Stimulated activated CD4-positive, alpha-beta T cell treated with anti-CD3 and anti-CD28 coated beads, TNF-alpha, amount 100 ng/mL, for 48 hours (primary cell): ENCODE measurements at places on chromosomes 11 and 22.

GRCh38 chr11:113796663-113797259 is 17.2 kb downstream of the CLDN25 start:
- DNase-seq = peak; percentile 12

GRCh38 chr11:14618060-14618459 is 25.5 kb upstream of the PDE3B start:
- DNase-seq = no peak

DNA sequence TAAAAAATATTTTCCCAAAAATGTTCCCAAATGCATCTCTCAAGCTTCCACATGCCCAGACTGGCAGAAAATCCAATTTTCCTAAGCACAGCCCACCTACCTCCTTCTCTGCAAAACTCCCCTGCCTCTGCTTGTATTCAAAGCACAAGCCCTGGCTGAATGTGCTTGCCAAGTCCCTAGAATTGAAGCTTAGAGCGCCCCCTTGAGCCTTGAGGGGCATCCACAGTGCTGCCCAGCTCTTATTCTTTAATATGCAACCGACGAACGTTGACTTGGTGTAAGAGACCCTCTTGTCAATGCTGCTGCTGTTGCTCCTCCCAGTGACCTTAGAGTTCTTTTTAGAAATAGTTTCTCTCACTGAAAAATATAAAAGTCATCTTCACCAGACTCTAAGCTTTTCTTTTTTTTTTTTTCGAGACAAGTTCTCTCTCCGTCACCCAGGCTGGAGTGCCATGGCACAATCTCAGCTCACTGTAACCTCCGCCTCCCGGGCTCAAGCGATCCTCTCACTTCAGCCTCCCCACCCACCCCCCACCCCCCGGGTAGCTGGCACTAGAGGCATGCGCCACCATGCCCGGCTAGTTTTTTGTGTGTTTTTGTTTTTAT is 63.5 kb upstream of the CAPRIN1 start:
- peak; percentile 52 for DNase-seq

DNA sequence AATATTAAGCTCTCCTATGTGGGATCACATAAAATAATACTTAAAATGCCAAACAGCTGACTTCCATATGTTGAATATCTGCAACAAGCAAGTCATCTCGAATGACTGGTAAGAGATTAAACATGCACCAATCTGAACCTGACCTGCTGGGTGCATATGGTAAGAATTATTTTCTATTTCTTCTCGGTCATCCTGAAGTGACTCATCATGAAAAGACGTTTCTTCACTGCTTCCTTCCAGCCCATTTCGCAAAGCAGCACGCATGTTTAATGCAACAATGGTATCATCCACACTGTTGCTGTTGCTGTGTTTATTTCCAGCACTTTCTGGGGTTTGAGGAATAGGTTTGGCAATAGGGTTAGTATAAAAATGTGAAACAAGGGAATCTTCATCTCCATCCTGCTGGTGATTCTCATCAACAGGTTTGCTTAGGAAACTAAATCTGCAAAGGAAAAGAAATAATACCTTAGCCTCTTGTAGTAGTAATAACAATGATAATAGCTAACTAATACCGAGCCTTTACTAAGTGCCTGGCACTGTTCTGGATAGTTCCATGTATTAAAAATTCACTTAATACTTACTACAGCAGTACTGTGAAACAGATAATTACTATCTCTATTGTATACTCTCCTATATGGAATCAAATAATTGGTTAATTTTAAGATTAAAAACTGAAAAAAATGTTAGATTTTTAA is 52.0 kb upstream of the CHRNA10 start:
- no peak for DNase-seq

GRCh38 chr22:46377525-46378425 is 42.3 kb downstream of the TRMU start:
- DNase-seq = no peak

DNA sequence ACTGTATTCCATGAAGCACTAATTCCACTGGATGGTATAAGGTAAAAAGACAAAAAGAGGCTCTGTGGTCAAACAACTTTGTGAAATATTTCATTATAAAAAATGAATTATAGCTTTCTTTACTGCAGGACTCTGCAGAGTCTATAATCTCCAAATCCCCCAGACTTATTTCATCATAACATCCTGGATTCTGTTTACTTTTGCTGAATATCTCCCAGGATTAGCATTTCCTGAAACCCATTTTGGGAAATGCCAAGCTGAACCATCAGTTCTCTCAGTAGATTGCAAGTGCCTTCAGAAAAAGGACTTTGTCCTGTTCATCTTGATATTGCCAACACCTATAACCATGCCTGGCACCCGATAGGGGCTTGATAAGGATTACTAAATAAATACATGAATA is 7.9 kb downstream of the PAMR1 start:
- no peak for DNase-seq

DNA sequence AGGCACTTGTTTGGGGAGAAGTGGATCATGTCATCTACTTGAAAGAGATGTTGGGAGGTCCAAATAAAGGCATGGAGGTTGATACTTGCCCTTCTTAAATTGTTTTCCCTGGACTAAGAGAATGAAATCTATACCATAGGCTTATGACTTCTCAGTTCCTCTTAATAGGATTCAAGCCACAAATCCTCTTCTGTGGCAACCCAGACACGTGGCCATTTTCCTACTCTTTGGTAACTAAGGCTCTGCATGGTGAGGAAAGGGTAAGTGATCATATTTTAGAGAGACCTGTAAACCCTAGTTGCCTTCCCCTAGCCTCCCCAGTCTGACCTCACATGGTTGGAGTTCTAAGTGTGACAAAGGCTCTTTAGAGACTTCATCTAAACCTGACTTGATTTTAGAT is 72.9 kb upstream of the CD44 start:
- no peak for DNase-seq

GRCh38 chr22:46004105-46004866 is 27.3 kb upstream of the WNT7B start:
- no peak for DNase-seq

DNA sequence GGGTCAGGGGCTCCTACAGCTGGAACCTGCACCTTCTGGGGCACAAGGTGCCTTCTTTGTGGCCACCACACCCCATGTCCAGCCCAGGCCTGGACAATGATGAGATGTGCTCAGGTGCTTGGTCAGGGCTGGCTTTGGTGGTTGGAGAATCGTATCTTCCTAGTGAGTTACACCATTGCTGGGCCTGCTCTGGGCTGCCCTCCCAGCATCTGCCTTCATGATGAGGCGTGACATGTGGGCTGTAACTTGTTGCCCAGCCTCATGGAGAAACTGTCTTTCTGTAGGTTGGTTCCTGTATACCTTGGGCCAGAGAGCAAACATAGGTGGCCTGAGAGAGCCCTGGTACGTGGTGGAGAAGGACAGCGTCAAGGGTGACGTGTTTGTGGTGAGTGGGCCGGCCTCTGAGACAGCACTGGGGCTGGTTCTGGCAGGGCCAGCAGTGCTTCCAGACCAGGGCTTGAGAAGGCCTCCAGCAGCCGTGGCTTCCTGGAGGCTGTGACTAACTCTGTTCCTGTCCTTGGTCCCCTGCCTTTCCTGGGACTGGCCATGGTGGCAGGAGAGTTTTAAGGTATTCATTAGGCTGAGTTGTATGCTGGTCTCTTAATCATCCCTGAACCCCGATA is 18.1 kb downstream of the TRMU start:
- DNase-seq = no peak

DNA sequence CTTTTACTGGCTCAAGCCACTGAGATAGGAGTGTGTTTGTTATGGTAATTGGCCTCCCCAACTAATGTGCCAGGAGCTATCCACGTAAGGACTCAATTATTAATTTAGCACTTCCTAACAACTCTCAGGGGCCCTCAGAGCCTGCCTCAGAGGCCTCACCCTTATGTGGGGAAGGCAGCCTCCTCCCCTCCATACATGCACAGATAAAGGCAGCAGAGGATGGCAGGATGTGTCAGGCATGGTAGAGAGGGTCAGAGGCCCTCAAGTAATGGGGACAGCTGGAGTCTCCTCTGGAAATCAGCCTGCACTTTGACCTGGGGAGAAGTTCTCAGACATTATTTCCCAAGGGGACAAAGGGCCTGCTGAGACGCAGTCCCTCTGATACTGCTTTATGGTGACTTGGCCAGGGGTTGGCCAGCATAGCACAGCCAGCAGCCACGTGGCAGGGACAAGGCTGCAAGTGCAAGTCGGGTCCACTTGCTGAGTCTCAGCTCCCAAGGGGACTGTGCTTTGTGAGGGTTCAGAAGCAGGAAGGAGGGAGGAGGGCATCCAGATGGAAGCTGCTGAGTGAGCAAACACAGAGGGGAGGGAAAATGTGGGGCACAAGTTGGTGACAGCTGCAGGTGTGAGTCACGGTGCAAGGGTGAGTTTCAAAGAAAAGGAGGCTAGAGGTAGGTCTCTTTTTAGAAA is 17.0 kb downstream of the MOGAT2 start:
- DNase-seq = no peak

DNA sequence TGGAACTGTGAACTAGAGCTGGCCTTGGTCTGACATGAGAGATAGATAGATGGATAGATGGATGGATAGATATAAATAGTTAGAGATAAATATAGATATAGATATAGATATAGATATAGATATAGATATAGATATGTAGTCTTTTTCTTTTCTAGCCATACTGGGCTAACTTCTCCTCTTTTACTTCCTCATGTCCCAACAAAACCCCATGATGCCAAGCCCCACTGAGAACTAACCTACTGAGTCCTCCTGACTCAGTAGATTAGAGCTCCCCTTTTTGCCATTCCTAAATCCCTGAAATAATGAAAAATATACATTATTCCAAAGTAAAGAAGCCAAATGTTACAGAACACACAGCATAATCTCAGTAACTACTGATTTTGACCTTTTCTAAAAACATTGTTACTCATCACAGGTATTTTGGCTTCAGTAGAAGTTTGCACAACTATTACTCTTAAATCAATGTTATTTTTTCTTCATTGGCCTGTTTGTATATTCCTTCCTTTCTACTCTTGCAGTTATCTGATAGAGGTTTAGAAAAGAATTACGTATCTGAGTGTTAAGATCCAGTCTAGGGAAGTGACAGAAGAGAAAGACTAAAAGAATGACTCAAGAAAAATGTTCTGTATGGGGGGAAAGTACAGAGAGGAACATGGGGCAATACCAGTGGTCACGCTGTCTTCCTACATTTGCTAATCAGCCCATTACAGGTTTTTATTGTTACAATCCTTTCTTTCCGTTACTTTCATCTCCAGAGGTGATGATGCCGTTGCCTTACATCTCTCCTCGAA is 6.0 kb upstream of the OR10D3 start:
- no peak for DNase-seq

DNA sequence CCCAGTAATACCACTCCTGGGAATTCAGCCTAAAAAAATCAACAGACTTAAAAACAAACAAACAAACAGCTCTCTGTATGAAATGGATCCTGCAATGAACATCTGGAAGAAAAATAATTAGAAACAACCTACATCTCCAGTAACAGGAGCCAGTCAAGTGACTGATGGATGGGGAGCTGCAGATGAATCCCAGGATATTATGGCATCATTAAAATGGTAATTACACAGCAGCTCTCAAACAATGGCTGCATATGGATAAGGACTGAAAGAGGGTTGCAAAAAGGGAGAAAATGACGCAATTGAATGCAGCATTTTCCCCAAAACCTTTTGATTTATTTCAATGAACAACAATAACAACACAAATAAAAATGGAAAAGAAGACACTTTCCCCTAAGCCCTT is 4.1 kb downstream of the NPTXR start:
- DNase-seq = no peak

DNA sequence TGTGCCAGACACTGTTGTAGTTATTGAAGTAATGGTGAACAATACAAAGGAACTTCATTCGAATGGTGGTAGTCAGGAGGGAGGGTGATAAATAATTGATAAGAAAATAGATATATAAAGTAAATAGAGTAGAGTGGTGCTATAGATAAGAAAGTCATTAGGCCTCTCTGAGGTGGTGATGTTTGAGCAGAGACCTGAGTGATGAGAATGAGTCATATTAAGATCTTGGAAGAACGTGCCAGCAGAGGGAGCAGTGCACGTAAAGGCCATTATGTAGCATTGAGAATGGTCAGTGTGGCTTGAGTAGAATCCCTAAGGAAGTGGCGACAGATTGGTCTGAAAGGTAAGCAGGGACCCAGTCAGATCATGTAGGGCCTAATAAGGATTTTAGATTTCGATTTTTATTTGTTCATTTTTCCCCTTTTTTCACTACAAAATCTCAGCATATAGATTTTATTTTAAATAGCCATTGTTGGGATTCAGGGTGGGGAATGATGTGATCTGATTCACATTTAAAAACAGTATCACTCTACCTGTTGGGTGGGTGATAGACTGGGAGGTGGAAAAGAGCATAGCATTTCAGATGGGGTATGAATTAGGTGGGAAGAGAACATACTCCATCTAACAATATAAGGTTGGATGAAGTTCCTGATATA is 44.7 kb downstream of the CCDC90B start:
- DNase-seq = no peak

- no peak for DNase-seq
Observed at GRCh38 chr11:32861850-32862577, 30.6 kb upstream of the QSER1 start.

DNA sequence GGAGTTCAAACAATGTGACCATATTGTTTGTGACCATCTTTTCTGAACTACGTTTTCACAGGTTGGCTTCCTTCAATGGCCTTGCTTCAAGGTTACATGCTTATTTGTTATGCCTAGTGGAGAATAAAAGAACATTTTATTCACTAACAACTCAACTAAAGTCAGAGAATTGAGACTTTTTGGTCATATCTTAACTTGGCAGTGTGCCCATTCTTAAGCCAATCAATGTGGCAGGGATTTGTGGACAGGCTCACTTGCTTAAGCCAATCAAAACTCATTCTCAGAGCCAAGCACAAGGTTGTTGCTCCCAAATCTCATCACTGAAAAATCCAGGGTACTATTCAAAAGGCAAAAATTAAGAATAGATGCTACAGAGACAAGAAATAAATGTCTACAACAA is 455.8 kb upstream of the FAT3 start:
- DNase-seq = no peak

GRCh38 chr11:67389477-67389876 is 2.3 kb upstream of the RAD9A start:
- no peak for DNase-seq

- no peak for DNase-seq
Observed at GRCh38 chr22:30511109-30511508, 5.6 kb upstream of the SEC14L4 start.

DNA sequence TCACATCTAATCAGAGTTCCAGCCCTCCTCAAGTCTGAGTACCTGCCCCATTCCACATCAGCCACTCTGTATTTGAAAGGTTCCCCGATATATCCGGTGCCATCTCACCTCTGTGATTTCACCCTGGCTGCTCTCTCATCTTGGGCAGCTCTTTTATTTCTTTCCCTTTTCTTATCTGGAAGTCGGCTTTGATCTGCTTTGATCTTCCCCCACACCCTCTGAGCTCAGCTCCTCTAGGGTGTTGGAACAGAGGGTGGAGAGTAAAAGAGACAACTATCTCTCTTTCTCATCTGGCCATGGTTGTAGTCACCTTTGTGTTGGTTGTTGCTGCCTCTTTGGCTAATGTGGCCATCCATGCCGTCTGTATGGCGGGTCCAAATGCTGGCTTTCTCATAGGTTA is 108.3 kb downstream of the ENTHD1 start:
- DNase-seq = no peak

- no peak for DNase-seq
Observed at GRCh38 chr11:70574725-70575347, 176.5 kb downstream of the CTTN start.

- no peak for DNase-seq
Observed at GRCh38 chr22:35678836-35679235, 30.6 kb downstream of the APOL6 start.
